ENCODE measurements at places on chromosomes 3 and 15.

GRCh38 chr3:171640520-171641412, 169.5 kb downstream of the PLD1 start:
- DNase-seq, result no peak

DNA sequence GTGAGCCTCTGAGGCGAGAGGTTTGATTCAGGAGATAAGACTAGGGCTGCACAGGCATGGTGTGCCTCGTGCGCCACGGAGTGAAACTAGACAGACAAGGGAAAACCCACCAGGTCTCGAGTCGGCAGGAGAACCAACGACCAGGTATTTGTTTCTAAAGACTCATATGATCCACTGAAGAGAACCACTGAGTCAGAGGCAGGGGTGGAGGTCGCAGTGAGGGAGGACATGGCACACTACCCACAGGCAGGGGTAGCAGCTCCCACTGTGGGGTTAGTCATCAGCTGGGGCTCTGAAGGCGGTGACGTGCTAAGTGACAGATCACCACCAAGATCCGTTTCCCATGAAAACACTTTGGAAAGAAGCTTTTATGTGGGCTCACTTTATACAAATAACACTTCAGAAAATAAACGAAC, 45.7 kb downstream of the CHSY1 start:
- DNase-seq, result peak; percentile 35

DNA sequence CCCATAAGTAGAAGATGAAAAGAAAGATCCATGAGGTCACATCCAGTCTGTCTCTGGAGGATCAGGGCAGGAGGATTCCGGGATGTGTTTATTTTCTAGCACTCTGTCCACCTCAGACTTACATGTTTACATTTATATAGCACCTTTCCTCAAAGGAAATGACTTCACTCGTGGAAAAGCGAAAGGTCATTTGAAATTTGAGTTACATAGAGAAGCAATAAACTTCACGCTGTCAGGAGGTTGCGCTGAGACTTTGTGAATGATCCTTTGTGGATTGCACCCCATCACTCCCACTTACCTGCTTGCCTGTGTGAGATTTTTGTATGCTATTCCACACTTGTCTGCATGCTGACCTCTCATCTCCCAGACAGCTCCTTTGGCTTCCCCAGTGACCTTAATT, 540.5 kb downstream of the AGBL1 start:
- no peak for DNase-seq

DNA sequence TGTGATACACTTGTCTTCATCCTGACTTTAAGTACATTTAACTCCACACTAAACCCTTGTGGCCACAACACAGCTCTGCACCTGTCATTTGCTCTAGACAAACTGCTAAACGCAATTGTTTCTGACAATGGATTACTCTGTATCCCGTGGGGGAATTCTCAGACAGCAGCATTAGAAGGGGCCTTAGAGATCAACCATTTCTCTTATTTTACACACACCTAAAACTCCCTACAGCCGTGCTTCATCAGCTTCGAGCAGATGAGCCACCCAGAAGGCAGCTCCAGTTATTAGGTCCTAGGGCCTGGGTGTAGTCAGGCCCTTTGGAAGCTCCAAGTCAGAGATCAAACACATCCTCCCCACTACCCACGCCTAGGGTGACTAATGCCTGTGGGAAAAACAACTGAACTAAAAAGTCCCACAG, 1.3 kb upstream of the IL12A start:
- DNase-seq, result no peak

DNA sequence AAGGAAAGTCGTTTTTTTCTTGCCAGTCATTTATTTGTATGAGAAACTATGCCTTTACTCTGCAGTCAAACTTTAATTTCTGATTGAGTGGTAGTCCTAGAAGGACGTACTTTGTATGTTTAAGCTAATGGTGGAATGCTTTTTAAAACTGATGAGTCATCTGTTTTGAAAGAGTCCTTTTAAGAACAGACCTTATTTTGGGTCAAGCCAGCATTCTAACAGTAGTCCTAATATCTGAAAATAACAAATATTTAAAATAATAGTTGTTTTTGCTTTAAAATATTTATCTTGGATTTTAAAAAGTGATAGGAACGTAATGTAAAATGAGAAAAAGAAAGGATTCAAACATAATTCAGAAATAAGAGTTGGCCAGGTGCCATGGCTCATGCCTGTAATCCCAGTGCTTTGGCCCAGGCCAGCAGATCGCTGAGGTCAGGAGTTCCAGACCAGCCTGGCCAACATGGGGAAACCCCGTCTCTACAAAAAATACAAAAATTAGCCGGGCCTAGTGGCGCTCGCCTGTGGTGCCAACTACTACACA, 1.3 kb upstream of the LRRC58 start:
- no peak for DNase-seq

DNA sequence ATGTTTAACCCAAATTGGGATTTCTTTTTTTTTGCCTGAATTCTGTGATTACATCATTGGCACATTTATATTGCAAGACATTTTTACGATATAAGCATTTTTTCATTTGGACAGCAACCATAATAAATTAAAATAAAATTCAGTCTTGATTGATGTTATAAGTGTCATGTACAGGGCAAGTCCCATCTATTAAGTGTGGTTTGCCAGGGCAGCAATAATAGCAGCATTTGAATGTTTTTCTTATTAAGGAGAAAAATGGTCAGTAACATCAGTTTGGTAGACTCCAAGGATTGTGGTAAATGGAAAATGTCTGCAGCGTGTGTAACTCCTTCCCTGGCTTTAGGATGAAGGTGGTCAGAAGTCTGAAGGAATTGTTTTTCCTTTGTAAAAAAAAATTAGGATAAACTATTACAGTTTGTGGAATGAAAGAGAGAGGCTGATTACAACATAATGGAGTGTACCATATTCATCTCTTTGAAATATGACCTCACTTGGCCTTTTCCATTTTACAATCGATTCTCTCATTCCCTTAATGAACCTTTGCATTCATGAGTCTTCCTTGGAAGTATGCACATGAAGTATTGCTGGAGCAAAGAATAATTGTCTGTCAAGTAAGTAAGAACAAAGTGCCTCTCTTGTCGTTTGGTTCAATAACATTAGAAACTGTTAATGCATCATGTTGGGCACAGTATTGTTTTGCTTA, 405.4 kb upstream of the THRB start:
- no peak for DNase-seq

- no peak for DNase-seq
These were observed 99.9 kb downstream of the ADAMTS17 start for GRCh38 chr15:100241572-100242482.

Data from stimulated activated CD8-positive, alpha-beta memory T cell treated with anti-CD3 and anti-CD28 coated beads, Interleukin-15, amount 100 ng/mL, for 1 hour (primary cell).